ENCODE measurements at places on chromosomes 3 and 15.

- DNase-seq, result no peak
Observed at GRCh38 chr3:124883766-124884473, 3.2 kb downstream of the ITGB5 start.

GRCh38 chr15:100334905-100335304 is 6.9 kb downstream of the ADAMTS17 start:
- no peak for DNase-seq

GRCh38 chr3:23726811-23727548 is 78.8 kb upstream of the UBE2E1 start:
- no peak for DNase-seq

DNA sequence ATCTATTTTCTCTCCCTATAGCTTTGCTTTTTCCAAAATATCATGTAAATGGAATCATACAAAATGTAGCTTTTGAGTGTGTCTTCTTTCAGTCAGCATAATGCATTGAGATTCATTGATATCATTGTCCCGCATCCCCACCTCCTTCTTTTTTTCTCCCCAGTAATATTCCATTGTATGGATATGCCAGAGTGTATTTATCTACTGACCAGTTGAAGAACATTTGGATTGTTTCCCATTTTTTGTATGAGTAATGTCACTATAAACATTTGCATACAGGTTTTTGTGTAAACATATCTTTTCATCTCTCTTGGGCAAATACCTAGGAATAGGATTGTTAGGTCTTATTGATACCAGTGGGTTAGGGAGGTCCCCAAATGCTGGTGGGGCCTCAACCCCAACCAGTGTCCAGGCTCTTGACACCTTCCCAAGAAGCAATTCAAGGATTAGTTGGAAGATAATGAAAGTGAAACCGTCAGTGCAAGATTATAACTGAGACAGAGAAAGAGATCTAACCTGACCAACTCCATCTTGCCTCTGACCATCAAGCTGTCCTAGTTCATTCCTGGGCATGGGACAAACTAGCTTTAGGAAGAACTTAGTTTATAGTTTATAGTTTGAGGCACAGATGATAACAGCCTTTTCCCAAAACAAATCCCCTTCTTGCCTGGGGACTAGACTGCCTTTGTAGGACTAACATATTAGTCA is 7.4 kb upstream of the SLC33A1 start:
- DNase-seq, result no peak

DNA sequence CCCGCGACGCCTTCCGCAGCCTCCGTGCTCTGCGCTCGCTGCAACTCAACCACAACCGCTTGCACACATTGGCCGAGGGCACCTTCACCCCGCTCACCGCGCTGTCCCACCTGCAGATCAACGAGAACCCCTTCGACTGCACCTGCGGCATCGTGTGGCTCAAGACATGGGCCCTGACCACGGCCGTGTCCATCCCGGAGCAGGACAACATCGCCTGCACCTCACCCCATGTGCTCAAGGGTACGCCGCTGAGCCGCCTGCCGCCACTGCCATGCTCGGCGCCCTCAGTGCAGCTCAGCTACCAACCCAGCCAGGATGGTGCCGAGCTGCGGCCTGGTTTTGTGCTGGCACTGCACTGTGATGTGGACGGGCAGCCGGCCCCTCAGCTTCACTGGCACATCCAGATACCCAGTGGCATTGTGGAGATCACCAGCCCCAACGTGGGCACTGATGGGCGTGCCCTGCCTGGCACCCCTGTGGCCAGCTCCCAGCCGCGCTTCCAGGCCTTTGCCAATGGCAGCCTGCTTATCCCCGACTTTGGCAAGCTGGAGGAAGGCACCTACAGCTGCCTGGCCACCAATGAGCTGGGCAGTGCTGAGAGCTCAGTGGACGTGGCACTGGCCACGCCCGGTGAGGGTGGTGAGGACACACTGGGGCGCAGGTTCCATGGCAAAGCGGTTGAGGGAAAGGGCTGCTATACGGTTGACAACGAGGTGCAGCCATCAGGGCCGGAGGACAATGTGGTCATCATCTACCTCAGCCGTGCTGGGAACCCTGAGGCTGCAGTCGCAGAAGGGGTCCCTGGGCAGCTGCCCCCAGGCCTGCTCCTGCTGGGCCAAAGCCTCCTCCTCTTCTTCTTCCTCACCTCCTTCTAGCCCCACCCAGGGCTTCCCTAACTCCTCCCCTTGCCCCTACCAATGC is 2.0 kb downstream of the ISLR start:
- no peak for DNase-seq

DNA sequence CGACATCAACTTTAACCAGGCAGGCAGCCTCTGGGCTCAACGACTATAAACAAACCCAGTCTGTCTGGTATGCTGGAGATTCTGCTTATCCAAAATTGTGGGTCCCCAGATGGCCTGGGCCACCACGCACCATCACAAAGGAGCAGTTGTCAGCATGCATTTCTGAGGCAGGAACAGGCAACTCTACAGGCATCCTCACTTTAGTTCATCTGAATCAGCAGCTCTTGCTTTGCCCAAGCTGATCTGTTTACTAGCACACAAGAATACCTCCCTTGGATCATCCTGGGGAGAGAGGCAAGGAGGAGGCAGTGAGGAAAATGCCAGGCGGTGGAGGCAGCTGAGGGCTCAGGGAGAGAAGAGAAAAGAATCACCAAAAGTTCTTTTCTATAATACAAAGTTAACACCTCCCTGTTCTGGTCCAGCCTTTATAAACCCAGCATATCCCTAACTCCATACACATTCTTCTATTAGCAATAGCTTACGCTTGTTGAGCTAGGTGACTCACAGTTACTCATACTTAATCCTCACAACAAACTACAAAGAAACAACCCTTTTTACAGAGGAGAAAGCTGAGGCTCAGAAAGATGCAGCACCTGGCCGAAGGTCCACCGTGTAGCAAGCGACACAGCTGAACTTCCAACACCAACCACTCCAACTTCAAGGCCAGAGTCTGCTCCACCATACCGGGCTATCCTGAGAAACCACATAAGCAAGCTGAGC is 33.6 kb downstream of the ZDHHC3 start:
- no peak for DNase-seq

GRCh38 chr15:82646250-82647044 is 716 bp downstream of the CPEB1 start:
- DNase-seq, result no peak

DNA sequence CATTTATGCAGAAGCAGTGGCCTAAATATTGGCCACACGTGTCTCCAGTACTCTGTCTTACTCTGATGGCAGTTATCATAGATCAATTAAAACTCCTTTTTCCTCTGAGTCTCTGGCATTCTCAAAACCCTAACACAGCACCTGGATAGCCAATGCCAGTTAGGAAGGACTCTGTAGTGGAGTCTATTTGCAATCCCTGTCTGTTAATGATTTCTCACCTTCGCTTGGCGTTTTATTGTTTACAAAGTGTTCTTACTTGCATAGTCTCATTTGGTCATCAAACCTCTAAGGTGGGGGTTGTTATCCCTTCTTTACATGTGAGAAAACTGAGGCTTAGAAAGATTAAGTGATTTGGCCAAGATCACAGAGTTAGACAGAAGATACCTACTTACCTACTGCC is 258.8 kb downstream of the IL5RA start:
- DNase-seq, result no peak

GRCh38 chr3:24907106-24907505 is 412.5 kb upstream of the THRB start:
- DNase-seq, result no peak

- DNase-seq, result no peak
Observed at GRCh38 chr15:88918738-88919137, 5.6 kb upstream of the MFGE8 start.

DNA sequence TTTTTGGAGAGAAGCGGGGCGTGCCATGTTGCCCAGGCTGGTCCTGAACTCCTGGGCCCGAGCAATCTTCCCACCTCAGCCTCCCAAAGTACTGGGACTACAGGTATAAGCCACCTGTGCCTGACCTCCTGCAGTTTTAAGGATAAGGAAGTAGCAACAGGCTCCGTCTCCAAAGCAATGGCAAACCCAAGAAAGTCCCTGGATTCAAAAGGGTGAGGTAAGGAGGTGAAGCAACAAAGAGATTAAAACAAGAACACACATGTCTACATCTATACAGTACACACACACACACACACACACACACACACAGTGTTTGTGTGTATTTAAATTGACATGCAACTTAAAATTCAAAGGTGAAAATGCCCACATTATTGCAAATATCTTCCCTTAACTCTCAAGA is 58.9 kb downstream of the ABCC5 start:
- no peak for DNase-seq

DNA sequence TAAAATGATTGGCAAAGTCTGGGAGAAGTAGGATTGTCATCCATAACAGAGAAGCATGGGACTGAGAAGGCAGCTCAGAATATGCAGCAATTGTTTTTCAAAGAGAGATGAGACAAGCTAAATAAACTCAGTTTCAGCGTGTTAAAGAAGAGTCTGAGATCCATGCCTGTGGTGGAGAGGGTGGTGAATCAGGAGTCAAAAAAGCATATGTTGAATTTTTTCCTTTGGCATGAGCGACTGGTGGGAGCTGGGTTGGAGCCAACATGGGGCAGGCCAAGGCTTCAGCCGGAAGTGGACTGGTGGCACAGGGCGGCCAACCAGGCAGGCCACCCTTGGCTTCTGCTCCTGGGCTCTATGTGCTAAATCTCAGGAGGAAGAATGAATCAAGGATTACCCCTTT is 102.0 kb downstream of the SST start:
- no peak for DNase-seq

GRCh38 chr3:156915372-156915771 is 89.2 kb downstream of the LEKR1 start:
- no peak for DNase-seq

GRCh38 chr3:39801216-39801615 is 8.2 kb upstream of the MYRIP start:
- DNase-seq, result no peak

- DNase-seq, result no peak
Observed at GRCh38 chr3:171384101-171384891, 75.9 kb downstream of the TNIK start.

GRCh38 chr3:20078194-20078714 is 38.0 kb downstream of the KAT2B start:
- DNase-seq, result no peak

- DNase-seq, result no peak
Observed at GRCh38 chr3:20073683-20074082, 33.4 kb downstream of the KAT2B start.

- DNase-seq, result no peak
Observed at GRCh38 chr3:184240384-184241140, 8.2 kb downstream of the ALG3 start.

- no peak for DNase-seq
Observed at GRCh38 chr15:98155356-98155755, 194.9 kb downstream of the ARRDC4 start.

DNA sequence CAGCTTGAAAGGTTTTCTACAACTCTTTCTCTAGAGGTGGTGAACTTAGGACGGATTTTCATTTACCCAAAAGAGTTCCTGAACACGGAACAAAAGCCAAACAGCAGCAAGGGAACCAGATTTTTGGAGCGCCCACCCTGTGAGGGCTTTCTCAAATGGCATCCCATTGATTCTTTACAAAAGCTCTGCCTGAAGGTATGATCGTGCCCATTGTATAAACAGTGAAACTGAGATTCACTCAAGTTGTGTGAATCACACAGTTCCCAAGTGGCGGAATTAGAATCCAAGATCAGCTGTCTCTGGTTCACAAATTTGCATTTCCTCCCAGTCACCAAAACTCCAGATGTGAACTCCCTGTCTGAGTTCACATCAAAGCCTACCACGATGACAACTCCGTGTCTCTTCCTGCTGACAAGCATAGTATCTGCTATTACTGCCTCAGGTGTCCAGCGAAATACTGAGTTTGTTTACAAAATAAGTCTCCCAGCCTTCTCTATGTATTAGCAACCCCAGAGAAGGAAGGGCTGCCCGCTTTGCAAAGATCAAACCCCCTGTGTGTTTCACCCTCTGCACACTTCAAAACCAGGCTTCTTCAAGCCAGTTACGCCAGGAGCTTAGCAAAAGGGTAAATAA is 235.9 kb upstream of the ST8SIA2 start:
- no peak for DNase-seq

GRCh38 chr3:94234177-94234788 is 171.4 kb downstream of the NSUN3 start:
- DNase-seq, result no peak

DNA sequence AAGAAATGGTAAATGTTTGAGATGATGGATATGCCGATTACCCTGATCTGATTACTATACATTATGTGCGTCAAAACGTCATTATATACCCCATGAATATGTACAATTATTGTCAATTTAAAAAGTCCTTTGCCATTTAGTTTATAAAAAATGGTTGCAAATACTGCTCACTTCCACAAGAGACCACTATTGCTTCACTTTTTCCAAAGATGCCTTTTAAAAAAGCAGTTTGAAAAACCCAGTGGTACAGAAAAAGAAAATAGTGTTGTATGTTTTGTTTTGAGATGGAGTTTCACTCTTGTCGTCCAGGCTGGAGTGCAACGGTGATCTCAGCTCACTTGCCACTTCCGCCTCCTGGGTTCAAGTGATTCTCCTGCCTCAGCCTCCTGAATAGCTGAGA is 39.3 kb downstream of the EDEM1 start:
- no peak for DNase-seq

DNA sequence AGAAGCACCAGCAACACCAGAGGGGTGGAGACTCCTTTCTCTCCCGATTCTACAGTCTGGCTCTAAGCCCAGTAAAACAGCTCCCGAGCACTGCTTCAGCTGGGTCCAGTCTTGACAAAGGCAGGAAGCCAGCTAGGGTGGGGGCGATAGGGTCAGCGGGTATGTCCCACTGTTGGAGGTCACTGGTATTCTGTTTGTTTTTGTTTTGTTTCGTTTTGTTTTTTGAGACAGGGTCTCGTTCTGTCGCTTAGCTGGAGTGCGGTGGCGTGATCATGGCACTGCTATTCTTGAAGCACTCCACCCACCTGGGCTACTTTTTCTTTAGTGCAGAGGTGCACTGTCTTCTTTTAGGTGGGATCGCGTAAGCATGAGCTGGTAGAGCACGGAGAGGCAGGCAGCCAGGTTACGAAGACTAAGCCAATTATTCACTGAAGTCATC is 16.3 kb downstream of the GCSAM start:
- no peak for DNase-seq

GRCh38 chr15:36944442-36944841 is 155.9 kb downstream of the MEIS2 start:
- no peak for DNase-seq

- DNase-seq, result no peak
Observed at GRCh38 chr15:78389322-78389721, 48.7 kb upstream of the IREB2 start.

- DNase-seq, result no peak
Observed at GRCh38 chr3:10377148-10377725, 56.3 kb upstream of the SEC13 start.

DNA sequence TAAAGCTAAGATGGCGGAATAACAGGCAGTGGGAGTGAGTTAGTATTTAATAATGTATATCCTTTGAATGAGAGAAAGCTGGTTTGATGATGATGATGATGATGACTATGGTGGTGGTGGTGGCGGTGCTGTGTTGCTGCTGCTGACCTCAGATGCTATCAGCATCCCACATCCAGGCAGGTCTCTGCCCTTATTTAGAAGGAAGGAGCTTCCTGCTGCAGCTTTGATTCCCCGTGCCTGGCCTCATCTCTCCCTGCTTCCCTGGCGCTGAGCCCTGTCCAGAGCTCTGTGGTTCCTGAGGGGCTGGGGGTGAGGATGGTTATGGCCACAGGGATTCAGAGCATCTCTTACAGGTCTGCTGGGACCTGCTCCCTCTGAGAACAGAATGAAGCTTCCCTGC is 73.1 kb downstream of the RAB11A start:
- DNase-seq, result no peak

Measured in stimulated activated CD4-positive, alpha-beta T cell treated with anti-CD3 and anti-CD28 coated beads, Interleukin-2, amount 100 ng/mL, for 4 hours (primary cell).